ENCODE measurements at places on chromosomes 2 and 18.

DNA sequence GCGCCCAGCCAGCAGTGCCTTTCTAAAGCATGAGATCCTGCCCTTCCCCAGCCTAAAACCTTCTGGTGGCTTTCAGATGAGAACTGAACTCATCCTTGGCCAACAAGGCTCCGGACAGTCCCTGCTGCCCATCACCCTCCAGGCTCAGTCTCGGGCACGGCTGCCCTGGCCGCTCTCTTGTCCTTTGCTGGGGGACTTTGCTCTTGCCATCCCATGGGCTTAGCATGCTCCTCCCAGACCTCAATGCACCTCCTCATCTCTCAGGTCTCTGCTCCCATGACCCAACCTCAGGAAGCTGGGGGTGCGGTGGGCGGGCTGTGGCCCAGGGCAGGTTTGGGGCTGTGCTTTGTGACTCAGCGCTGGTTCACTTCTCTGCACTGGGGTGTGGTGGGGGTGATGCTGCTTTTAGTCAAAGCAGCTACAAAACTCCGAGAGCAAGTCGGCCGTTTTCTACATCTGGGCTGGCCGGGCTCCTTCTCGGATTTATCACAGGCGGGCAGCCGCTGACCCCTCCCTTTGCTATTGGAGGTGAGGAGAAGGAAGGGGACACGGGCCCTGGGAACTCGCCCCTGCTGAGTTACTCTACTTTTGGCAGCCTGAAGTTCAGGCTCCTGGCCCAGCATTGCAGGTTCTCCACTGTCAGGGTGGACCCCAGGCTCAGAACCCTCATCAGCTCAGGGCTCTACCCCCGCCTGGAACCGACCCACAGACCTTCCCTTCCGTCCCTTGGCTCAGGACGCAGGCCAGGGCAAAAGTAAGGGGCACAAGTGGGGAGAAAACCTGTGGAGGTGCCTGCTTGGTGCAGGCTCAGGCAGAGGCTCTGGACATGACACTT is 90.6 kb upstream of the TAF1B start:
- no peak for DNase-seq

DNA sequence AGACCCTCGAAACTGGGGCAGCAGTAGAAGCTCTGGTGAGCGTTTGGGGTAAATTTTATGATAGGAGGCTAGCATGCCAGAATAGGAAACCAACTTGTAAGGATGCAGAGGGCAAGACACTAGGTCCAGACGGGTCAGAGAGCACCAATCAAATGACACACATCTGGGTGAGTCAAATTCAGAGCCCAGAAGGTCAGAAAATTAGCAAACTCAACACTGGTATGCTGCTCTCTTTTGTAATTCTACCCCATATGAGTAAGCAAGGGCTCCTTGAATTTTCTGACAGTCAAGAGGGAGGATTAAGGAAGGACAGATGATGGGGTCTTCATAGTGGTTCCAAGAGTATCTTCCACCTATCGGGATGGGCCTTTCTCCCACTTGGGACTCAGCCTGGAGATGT is 209.8 kb downstream of the BCL2 start:
- no peak for DNase-seq

DNA sequence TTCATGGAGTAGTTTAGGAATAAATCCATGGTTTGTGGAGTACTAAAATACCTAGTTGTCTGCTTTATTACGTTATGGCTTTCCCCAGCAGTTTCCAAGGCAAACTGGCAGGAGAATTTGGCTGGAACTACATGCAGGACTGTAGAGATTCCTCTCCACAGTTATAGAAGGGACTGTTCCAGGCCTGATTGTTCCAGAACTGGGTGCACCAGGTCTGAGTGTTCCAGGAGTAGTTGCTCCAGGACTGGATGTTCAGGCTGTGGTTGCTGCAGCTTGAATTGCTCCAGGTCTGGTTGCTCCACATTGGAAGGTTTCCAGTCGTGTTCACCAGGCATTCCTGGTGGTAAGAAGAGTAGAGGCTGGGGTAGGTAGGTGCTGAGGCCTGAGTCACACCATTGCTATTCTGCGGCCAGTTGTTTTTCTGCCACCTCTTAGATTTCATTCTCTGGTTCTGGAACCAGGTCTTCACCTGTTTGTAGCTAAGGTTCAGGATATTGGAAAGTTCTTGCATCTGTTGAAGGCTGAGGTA is 28.1 kb downstream of the SGPP2 start:
- DNase-seq = no peak

DNA sequence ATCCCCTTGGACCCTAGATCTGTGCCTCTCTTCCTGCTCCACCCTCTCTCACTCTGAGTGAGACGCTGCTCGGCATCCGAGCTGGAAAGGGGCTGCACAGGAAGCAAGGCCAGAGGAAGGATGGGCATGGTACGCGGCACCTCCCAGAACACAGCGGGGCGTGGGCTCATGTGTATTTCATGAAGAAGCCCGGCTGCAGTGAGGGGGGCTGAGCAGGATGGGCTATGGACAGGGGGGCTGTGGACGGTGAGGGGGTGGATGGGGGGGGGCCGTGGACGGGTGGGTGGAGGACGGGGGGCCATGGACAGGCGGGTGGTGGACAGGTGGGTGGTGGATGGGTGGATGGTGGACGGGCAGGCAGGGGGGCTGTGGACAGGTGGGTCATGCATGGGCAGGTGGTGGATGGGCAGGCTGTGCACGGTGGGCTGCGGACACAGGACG is 28.5 kb downstream of the SLC66A2 start:
- DNase-seq = no peak

- DNase-seq = no peak
Observed at GRCh38 chr2:200944467-200945394, 18.7 kb downstream of the ORC2 start.

GRCh38 chr2:239944694-239945551 is 80.2 kb downstream of the NDUFA10 start:
- DNase-seq = no peak

GRCh38 chr2:126370201-126370600 is 285.8 kb upstream of the GYPC start:
- no peak for DNase-seq

GRCh38 chr18:56157541-56157940 is 480.9 kb downstream of the TXNL1 start:
- no peak for DNase-seq
